ENCODE measurements at places on chromosomes 5 and 9. TPM values are rescaled to one million over a fixed set of nuclear protein-coding genes. Genes with fewer than 3 reads are reported as not detected.

The PDGFRB gene
- total RNA-seq: 372 TPM

The ANKRD18A gene
- not detected for total RNA-seq

The HAVCR1 gene
- total RNA-seq: not detected

The FOXD4L6 gene
- 0.09 TPM for total RNA-seq

The GRIN1 gene
- not detected for total RNA-seq

The FOXD4 gene
- total RNA-seq: 0.70 TPM

The SHOC1 gene
- total RNA-seq: not detected

The DMRT2 gene
- total RNA-seq: not detected

The MEF2C gene
- total RNA-seq: 4.1 TPM

The TAL2 gene
- total RNA-seq: not detected

The COL23A1 gene
- not detected for total RNA-seq

The PCDHGC3 gene
- 55.5 TPM for total RNA-seq

The ADGRD2 gene
- total RNA-seq: not detected

The UGT3A1 gene
- not detected for total RNA-seq

The FBXO38 gene
- total RNA-seq: 28.0 TPM

The CYSRT1 gene
- 0.17 TPM for total RNA-seq

The FBP1 gene
- not detected for total RNA-seq

The MYMK gene
- total RNA-seq: not detected

The FAM200C gene
- 4.0 TPM for total RNA-seq

The SPINK7 gene
- not detected for total RNA-seq

The PLPP1 gene
- 171 TPM for total RNA-seq

The SPINK4 gene
- total RNA-seq: not detected

The FAM153A gene
- total RNA-seq: not detected

The FGF1 gene
- total RNA-seq: 2.0 TPM

The RNF208 gene
- not detected for total RNA-seq

The TMEM232 gene
- 1.1 TPM for total RNA-seq

The PAEP gene
- total RNA-seq: 0.77 TPM

The RAPGEF6 gene
- total RNA-seq: 5.1 TPM

The PITX1 gene
- total RNA-seq: 0.17 TPM

The TMC1 gene
- total RNA-seq: not detected

The DBH gene
- not detected for total RNA-seq

The OR1J2 gene
- not detected for total RNA-seq

The SLC34A1 gene
- not detected for total RNA-seq

The SNX2 gene
- 61.9 TPM for total RNA-seq

The CDKN2B-AS1 gene
- not detected for total RNA-seq

The TGFBR1 gene
- 17.5 TPM for total RNA-seq

The DOCK2 gene
- total RNA-seq: 0.23 TPM

The IL33 gene
- 18.6 TPM for total RNA-seq

The HSPA4 gene
- total RNA-seq: 63.4 TPM

The LCN10 gene
- total RNA-seq: not detected

The PIP5K1B gene
- not detected for total RNA-seq

The UHRF2 gene
- total RNA-seq: 21.3 TPM

The SLC25A25 gene
- total RNA-seq: 13.7 TPM

The OLFML2A gene
- total RNA-seq: 26.7 TPM

The SPAAR gene
- total RNA-seq: 1.3 TPM

The PCDHGB6 gene
- total RNA-seq: 1.4 TPM

The DIRAS2 gene
- total RNA-seq: 0.17 TPM

The TERT gene
- not detected for total RNA-seq
